ENCODE measurements at places on chromosomes 2 and 18.

- no peak for DNase-seq
These were observed 159.6 kb downstream of the BAZ2B start for GRCh38 chr2:159456500-159457426.

GRCh38 chr2:36658277-36658748 lies 38.2 kb upstream of the VIT start:
- DNase-seq, result no peak

DNA sequence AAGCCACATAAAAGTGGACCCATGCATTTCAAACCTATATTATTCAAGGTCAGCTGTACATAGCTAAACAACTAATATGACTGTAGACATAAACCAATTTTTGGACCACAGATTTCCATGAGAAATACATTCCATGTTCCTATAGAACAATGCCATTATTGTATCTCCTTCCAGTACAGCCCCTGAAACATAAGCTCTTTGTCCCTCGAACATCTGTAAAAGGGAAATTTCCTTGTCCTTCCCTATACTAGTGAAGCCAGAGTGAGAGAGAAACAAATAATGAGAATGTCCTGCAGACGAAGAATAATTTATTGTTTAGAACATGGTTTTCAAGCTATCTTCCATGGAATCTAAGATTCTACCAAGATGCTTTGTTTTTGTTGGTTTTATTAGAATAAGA lies 75.3 kb downstream of the GORASP2 start:
- no peak for DNase-seq

DNA sequence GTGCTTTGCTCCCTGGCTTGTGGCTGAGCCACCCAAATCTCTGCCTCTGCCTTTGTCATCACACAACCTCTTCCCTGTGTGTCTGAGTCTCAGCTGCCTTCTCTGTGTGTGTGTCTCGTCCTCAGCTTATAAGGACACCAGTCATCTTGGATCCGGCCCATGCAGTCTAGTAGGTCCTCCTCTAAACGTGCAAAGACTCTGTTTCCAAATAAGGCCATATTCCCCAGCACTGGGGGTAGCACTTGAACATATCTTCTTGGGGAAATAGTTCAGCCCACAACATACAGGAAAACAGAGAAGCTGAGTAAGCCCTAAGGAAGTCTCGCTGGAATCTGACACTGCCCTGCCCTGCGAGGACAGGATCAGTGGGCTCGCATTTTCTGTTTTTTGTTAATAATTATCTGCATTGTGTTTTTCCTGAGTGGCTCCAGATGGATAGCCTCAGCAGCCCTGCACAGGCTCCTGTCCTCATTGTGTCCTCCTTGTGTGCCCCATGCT lies 42.1 kb downstream of the MTCL1 start:
- DNase-seq, result no peak

DNA sequence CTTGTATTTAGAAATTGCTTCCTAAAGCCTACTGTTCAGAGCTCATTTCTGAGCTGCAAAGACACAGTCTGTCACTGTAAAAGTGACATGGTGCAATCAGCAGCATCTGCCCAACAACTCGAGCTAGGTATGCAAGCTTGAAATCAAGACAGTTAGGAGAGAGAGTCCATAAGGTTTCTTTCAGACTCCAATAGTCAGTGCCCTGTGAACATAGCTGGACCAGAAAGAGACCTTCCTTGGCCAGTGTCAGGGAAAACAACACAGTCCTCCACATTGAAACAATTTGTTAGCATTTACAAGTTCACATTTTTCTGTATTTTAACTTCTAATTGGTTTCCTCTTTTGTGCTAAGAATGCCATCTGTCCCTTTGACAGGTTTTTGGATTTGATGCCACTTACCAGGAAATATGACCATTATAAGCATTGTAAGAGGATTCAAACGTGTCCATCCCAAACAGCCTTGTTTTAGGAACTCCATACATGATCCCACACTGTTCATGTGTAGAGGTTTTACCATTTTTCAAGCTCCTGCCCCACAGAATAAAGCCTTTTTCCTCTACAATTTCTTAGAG lies 8.9 kb upstream of the MYCN start:
- no peak for DNase-seq

DNA sequence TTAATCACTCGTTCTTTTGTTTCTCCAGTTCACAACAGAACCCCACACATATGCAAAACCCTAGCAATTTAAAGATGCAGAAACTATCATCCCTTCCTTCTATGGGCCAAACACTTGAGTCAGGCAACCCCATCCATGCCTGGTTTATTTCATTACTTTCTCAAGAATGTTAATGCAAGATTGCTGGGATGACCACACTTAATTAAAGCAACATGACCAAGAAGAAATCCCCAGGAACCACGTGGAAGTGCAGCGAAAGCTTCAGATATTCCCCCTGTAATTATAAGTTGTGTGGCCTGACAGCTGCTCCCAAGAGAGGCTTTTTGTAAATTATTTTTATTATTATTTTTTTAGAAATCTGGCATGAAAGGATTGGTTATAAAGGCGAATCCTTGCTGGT lies 246.2 kb upstream of the ID2 start:
- DNase-seq, result no peak

- no peak for DNase-seq
These were observed 87.8 kb downstream of the KCTD1 start for GRCh38 chr18:26460449-26461091.

DNA sequence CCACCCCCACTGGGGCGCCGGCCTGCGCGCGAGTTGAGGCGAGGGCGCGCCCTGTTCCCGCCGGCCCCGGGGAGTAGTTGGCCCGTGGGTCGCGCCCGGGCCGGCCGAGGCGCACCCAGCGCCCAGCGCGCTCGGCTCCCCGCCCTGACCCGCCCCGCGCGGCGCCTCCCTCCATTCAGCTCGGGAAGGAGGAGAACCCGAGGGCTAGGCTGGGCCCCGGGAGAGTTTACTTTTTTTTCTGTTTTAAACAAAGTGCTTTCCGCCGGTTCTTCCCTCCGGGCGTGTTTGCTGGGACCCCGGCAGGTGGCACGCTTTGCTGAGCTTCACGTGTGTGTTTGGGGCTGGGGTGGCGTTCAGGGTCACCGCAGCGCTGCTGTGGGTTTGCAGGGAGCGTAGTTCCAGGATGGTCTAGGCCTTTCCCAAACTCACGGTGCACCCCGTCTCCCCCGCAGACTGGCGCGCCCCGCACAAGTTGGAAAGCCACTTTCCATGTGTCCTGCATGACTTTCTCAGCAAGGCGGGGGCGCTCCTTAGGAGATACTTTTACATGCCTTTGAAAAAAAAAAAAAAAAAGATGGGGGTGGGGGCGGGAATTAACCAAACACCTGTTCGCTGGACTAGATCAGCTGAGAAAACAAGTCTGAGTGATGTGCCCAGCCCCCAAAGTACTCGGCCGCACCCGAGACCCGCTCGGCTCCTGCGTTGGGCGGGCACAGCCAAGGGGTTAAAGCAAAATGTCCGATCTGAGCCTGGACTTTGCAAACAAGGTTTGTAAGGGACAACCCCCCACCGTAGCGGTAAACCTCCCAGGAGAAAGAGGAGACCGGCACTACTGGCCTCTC lies 825 bp downstream of the ITGA6 start:
- no peak for DNase-seq

DNA sequence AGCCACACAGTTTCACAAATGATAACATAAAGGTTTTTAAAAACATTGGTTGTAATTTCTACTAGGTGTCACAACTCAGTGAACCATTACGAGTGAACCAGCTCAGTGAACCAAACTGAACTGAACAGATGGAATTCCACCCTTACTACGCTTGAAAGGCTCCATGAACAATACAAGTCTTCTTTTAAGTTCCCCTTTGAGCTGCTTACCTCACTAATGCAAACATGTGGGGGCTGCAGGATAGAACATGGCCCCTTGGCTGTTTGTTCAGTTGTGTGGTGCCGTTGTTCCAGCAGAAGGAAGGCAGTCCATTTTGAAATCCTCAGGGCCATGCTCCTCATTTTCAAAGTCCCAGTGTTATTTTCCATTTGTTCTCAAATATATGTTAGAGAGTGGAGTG lies 30.7 kb upstream of the KLHL14 start:
- DNase-seq, result no peak

- DNase-seq, result no peak
These were observed 215.3 kb downstream of the GALR1 start for GRCh38 chr18:77464917-77465316.

DNA sequence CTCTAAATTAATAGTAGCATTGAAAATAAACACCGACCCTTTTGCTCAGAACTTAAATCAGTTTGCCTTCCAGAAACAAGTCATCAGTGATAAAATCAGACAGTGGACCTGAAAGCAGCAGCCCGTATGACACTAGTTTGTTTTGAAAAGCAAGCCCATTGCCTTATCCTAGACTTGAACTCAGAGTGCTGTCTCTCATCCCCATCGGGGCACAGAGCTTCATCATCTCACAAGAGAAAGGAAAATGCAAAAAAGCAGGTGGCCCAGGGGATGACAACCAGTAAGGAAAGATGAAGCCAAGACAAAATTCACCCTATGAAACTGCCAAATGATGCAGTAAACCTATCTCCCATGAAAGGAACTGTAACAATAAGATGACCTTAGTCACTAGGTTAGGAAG lies 71.2 kb downstream of the CERKL start:
- no peak for DNase-seq

- DNase-seq, result peak; percentile 51
These were observed 28.8 kb upstream of the INO80C start for GRCh38 chr18:35526495-35527059.

DNA sequence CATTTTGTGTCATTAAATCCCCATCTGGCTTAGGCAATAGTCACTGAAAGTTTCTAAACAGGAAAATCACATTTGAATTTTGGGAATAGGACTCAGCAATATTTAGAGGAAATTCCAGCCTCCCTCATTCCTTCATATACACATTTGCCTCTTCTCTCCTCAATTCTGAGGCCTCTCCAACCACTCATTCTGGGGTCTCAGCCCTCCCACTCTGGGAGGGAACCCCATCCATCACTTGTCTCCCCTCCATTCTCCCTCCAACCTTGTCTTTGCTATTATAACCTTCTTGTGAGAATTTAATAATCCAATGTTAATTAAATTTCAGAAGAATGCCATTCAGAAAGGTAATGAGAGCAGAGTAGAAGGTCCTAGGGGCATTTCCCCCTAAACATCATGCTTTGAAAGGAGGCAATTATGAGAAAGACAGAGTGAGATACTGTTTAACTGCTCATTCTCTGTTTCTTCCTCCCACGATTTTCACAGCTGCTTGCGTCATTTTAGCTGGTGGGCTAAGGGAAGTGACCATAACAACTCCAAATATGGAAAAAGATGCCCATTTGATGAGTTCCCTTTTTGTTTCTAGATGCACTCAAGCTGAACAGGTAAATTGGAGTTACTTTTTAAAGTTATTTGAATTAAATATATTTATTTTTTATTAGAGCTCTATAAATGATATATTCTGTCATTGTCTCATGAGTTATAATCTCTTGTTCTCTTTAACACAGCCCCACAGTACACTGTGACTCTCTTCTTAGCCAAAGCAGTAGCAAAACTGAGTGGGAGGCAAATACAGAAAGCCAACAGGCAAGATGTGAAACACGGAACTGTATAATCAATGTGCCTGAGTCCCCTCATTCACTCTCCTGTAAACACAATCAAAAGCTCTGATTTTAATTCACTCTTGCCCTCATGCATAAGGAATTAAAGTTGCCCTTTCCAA lies 135.1 kb downstream of the DLGAP1 start:
- DNase-seq, result no peak

- DNase-seq, result no peak
These were observed 176.9 kb upstream of the NABP1 start for GRCh38 chr2:191500884-191501560.
